ENCODE measurements at places on chromosomes 7 and 10. TPM values are rescaled to one million over a fixed set of nuclear protein-coding genes. Genes with fewer than 3 reads are reported as not detected.

- DNase-seq: peak; percentile 4
These were observed 34.2 kb downstream of the DNAJC12 start for GRCh38 chr10:67803588-67804394.

DNA sequence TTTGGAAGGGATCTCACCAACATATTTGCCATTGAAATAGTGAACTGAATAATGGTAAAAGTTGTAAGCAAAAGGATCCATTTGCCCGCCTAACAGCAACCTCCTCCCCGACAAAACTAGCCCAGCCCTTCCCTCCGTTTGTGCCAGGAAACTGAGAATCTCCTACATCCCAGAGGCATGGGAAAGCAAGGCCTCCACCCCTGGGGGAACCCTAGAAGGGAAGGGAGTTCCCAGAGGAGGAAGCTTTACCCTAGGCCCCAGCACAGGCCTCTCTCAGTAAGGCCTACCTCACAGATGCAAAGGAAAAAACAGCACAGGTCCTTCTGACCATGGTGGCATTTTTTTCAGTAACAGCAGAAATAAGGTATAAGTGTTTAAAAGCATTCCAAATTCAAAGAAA, 229.7 kb downstream of the ELMO1 start:
- no peak for DNase-seq

DNA sequence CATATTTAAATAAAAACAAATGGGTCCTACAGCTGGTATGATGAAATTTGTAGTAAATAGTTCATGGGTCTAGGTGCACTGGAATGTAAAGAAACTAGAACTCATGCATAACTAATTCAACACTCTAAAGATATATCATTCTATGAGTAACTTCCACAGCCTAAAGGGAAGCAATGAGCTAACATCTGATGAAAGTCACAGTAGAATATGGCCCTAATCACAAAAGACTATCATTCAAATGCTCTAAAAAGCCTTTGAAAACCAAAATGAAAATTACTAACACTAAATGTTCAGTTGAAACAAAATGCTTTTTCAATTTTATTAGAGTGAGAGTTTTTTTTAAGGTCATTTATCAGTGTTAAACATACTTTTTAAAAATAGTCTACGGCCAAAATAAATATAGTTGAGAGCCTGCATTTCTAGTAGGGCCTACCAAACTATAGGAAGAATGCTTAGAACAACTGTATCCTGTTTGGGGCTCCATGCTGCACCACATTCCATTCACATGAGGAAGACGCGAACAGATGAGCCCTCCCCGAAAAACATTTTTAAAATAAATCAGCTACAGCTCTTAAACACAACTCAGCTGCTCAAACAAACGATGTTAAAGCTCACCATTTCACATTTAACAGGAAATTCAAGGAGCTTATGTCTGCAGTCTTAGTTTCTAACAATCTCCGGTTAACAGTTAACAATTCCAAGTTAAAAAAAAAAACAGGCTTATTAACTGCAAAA, 134.5 kb downstream of the NRBF2 start:
- DNase-seq: peak; percentile 90

GRCh38 chr7:41439515-41439879, 263.4 kb downstream of the INHBA start:
- no peak for DNase-seq

DNA sequence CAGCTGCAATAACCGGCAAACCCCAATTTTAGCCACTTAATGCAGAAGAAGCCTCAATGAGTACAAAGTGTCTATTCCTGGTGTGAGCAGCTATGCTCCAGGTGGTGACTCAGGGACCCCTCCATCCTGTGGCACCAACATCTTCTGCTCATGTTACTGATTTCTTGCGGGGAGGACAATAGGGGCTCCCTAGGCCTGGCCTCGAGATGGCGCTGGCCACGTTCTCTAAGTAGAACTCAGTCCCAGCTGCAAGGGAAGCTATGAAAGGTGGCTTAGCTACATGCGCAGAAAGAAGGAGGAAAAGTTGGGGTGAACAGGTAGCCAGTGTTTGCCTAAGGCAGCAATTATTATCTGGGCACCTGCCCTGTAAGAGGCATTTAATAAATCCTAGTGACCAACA, 6.6 kb downstream of the GJD4 start:
- no peak for DNase-seq

GRCh38 chr10:102831322-102832071, 5.7 kb downstream of the CYP17A1 start:
- DNase-seq: peak; percentile 14

- DNase-seq: peak; percentile 43
These were observed 140.6 kb downstream of the KIAA1217 start for GRCh38 chr10:24349379-24350001.

The PTPRN2 gene
- total RNA-seq: not detected

The PNLIPRP3 gene
- total RNA-seq: not detected

The RASA4B gene
- total RNA-seq: 2.3 TPM

The KAZALD1 gene
- total RNA-seq: 9.1 TPM

The VWDE gene
- not detected for total RNA-seq

The LIPK gene
- not detected for total RNA-seq

The PRRT4 gene
- not detected for total RNA-seq

All from fibroblast of villous mesenchyme (primary cell).